ENCODE measurements at places on chromosomes 7 and 10.

DNA sequence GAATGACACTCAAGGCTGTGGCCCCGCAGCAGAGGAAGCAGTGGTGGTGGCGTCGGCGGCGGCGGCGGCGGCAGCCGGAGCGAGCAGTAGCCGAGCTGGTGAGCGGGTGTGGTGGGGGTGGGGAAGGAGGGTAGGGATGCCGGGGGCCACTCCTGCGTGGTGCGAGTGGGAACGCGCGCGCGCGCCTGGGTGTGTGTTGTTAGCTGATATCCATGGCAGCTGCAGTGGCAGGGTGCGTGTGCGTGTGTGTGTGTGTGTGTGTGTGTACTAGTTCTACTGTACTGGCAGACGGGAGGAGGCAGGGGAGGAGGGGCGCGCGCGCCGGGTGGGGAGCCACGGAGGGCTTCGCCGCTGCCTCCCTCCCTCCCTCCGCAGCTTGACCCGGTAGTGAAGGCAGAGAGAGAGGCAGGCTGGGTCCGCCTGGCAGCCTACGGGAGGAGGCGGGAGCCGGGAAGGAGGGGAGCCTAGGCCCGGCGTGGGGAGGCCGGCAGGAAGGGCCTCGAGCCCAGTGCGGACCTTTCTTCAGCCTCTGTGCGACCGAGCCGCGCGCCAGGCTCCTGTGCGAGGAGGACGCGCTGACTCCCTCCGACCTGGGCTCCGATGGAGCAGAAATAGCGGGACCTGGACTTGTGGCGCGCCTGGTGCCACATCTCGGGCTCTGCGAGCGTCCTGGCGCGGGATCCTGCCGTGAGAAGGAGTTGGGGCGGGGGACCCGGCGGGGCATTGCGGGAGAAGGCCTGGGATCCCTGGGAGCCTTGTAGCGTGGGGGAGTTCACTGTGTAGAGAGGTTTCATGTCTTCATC lies at the start of gene MAGI2:
TSS of gene MAGI2 (minus strand) at position 110 of the 803 bp plus-strand sequence. CDS start 347 bp downstream, outside the sequence.
- DNase-seq = peak; percentile 16

DNA sequence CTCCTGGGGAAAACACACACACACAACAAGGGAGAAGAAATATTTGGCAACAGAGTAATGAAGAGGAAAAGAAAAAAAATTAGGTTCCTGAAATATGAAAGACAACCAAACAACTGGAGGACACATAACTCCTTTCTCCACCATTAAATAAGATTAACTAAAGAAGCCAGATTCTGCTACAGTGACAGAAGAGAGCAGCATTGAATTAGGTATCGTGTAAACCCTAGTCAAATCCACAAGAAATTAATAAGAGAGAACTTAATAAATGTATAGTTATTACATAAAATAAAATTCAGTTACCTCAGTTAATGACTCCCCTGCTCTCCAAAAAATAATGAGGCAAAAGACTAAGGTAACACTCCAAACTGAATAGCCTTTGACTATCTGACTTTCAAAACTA lies 306.7 kb downstream of the CRPPA start:
- no peak for DNase-seq

- DNase-seq = no peak
Measured at GRCh38 chr10:102682981-102683380, 31.2 kb downstream of the ARL3 start.

- DNase-seq = no peak
Measured at GRCh38 chr7:140245611-140246105, 68.9 kb upstream of the KDM7A start.

DNA sequence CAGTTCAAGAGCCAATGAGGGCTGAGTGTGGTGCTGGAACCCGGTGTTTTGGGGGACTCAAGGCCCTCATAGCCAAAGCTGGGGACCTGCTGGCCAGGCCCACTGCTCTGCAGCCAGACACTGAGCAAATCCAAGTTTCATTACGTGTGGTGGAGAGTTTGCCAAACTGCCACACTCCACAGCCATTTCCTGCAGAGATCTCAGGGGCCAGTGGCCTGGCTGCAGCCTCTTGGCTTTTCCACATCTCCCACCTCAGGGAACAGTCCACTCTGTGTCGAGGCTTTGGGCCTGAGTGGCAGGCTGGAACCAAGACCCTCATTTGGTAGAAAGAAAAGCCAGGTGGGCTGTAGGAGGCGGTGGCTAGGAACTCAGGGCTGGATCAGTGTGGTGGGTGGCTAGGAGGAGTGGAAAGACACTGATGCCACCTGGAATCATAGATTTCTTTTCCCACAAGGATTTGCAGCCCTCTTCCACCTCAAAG lies 3.2 kb downstream of the HOXA11 start:
- no peak for DNase-seq

GRCh38 chr10:103739039-103739764 lies 116.2 kb downstream of the SH3PXD2A start:
- DNase-seq = no peak

- DNase-seq = no peak
Measured at GRCh38 chr10:90447831-90448230, 410.0 kb downstream of the HTR7 start.

DNA sequence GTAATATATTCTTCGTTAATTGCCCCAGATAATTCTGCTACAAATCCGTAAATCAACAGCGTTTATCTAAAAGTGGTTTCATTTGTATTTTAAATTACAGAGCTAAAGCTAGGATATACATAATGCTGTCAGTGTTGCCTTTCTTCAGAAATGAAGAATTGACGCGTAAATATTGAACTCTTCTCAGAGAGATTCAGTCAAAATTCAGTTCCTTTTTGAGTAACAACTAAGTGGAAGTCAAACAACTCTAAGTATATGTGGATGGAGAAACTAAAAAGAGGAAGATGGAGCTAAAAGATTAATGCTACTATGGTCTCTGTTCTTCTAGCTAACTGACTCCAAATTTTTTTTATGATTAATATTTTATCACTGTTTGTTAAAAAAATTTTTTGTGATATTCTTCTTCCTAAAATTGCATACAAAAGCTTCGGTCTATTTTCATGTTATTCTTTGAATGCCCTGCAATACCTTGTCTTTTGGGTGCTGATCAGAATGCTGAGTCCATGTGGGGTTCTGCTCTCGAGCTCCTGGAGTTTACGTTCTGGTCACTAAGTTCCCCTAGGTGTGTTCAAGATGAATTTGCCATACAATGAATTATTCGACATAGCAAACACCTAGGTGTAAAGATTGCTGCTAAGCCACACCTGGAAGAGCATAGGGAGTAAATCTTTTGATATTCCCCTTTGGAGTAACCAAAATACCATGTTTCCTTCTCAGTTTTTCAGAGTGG lies 20.7 kb downstream of the MDFIC start:
- no peak for DNase-seq

- no peak for DNase-seq
Measured at GRCh38 chr7:34726221-34726620, 68.2 kb downstream of the NPSR1 start.

- no peak for DNase-seq
Measured at GRCh38 chr7:116166156-116166555, 44.2 kb upstream of the TES start.

- no peak for DNase-seq
Measured at GRCh38 chr7:33845991-33846509, 59.3 kb upstream of the BMPER start.

GRCh38 chr7:139494835-139495579 lies 11.5 kb upstream of the KLRG2 start:
- no peak for DNase-seq

- DNase-seq = no peak
Measured at GRCh38 chr7:91405092-91405788, 141.0 kb downstream of the FZD1 start.
